Panc1 (cell line): ENCODE measurements at places on chromosomes 7 and 10.

GRCh38 chr10:77801474-77802161 is 124.9 kb downstream of the DLG5 start:
- no peak for DNase-seq

DNA sequence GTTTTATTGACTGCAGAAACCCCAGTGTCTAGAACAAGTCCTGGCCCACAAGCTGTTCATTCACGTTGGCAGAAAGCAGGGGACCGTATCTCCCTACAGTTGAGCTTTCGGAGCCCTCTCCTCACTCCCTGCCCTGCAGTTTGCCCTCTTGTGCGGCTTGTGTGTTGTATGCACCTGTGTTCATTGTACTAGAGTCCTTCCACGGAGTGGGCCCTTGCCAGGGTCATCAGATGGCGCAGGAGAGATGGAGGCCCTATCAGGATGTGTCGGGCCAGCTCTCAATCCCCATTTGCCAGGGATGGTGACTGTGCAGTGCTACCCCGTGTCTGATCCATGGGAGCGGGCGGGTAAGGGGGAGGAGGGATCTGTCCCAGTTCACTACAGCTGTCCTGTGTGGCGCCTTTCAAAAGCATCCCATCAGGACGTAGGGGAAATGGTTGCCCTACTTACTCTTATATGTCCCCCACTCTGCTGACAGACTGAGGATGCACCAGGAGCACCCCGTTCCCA is 77.4 kb upstream of the PRR15 start:
- DNase-seq, result no peak

GRCh38 chr10:80468002-80468401 is 13.9 kb downstream of the TSPAN14 start:
- DNase-seq, result no peak

- no peak for DNase-seq
Observed at GRCh38 chr10:84179059-84179710, 5.6 kb downstream of the GPR15LG start.

- no peak for DNase-seq
Observed at GRCh38 chr10:68208424-68209042, 23.4 kb downstream of the ATOH7 start.

- DNase-seq, result no peak
Observed at GRCh38 chr7:127896659-127897058, 134.6 kb downstream of the LRRC4 start.

GRCh38 chr7:158955932-158956804 is 99.8 kb downstream of the DYNC2I1 start:
- DNase-seq, result no peak

GRCh38 chr7:101687791-101688182 is 58.7 kb upstream of the MYL10 start:
- no peak for DNase-seq

DNA sequence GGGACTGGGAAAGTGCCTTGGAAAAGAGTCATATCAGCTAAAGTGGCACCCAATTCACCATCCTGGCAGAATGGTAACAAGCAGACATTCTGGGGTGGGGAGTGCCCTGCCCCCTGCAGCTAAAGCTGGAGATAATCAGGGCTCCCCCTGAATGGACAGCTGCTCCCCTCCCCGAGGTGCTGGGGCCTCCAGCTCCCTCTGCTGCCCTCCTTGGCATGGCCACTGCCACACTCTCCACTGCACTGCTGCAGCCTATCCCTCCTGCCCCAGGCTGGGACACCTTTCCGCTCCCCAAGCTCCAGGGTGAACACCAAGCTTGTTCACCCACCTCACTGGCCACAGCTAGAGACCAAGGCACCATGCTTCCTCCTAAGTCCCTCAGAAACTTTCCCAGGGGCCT is 9.8 kb upstream of the PARD3 start:
- DNase-seq, result no peak

- no peak for DNase-seq
Observed at GRCh38 chr10:30510932-30511700, 77.1 kb downstream of the MAP3K8 start.

- DNase-seq, result no peak
Observed at GRCh38 chr10:49185213-49185612, 3.0 kb downstream of the TMEM273 start.

DNA sequence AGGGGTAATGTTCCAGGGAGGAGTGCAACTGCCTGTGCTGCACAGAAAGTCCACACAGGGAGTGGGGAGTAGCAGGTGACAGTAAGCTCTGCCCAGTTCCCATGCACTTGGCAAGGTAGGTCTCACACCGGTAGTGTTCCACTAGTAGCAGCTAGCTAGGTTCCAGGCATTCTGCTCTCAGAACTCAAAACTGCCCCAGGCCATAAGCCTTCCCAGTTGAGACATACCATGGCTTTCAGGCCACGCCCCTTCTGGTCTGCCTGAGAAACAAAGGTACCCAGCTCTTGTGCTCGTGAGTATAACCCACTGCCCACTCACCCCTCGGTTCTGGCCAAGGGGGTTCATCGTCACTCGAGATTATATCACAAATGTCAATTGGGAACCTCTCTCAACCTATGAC is 12.6 kb downstream of the CASP7 start:
- DNase-seq, result no peak

- no peak for DNase-seq
Observed at GRCh38 chr10:118867768-118868167, 113.0 kb upstream of the CACUL1 start.

- no peak for DNase-seq
Observed at GRCh38 chr10:8283166-8283905, 228.8 kb downstream of the GATA3 start.

DNA sequence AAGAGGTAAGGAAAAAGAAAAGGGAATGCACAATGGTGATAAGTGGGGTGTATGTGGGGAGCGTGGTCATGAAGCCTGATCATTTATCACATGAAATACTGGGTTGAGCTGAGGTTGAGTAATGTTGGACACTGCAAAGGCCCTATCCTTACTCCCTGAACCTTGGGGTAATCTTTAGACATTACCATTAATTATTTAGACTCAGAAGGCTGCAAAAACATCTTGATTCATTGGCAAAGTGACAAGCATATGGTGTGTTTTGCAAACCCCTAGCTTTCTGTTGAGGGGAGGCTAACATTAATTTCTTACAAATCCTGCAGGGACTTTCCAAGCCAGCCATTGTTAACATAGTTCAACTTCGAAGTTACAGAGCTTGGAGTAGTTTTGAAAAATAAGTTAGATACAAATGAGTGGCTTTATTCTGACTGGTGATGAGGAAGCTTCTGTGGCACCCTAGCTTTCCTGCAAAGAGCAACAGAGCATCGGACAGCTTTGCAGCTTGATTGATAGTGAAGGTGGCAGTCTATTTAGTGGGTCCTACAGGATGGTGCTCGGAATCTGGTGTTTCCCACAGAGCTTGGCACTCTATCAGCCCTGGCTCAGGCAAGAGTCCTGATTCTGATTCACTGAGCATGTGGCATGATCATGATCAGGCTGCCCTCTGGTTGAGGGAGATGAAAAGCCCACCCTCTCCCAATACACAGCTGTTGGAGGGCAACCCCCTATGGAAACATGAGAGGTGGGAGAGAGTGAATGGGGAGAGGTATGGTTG is 153.7 kb upstream of the NPVF start:
- no peak for DNase-seq
